ENCODE measurements at places on chromosomes 7 and 10.
A peak's percentile ranks its signal among the peaks of the same experiment; 100 is the strongest.

GRCh38 chr10:4294996-4295792 is 510.2 kb upstream of the KLF6 start:
- no peak for DNase-seq

GRCh38 chr7:953547-954327 is 743 bp downstream of the ADAP1 start:
- no peak for DNase-seq

GRCh38 chr10:3401491-3401938 is 228.9 kb upstream of the PITRM1 start:
- DNase-seq, result no peak

GRCh38 chr7:30428246-30429155 is 50.1 kb downstream of the NOD1 start:
- no peak for DNase-seq

DNA sequence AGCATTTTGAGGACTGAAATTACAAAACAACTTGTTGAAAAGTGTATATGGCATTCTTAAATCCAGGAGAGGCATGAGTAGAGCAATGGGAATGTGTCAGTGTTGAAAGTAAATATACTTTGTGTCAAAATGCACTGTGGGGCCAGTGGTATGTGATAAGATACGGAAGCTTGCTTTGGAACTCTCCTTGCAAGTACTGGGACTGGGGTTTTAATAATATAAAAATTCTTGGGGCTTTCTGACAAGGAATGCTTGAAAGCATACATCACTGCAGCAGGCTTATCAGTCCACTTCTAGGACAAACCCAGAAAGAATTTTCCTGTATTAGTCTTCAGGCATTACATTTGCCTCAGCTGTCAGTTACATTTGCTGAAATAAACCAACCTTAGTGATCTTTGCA is 472.8 kb upstream of the FZD8 start:
- DNase-seq, result no peak

- DNase-seq, result no peak
These were observed 228.3 kb upstream of the TPK1 start for GRCh38 chr7:145064114-145064513.

DNA sequence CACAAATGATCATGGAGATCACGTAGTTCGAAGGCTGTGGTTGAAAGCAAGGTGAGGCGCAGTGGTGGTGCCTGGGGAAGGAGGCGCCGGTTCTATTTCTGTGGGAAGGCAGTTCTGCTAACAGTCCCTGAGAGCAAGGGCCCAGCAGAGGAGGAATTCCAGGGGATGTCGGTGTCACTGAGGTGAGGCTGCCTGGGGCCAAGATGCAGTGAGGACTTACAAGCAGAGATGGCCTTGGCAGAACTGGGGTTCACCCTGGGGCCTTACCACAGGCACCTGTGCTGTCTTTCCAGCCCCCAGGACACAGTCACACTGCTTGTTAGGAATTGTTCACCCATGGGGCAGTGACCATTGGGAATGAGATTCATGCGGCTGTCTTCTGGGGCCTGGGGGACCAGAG is 26.7 kb downstream of the GBX1 start:
- DNase-seq, result no peak

DNA sequence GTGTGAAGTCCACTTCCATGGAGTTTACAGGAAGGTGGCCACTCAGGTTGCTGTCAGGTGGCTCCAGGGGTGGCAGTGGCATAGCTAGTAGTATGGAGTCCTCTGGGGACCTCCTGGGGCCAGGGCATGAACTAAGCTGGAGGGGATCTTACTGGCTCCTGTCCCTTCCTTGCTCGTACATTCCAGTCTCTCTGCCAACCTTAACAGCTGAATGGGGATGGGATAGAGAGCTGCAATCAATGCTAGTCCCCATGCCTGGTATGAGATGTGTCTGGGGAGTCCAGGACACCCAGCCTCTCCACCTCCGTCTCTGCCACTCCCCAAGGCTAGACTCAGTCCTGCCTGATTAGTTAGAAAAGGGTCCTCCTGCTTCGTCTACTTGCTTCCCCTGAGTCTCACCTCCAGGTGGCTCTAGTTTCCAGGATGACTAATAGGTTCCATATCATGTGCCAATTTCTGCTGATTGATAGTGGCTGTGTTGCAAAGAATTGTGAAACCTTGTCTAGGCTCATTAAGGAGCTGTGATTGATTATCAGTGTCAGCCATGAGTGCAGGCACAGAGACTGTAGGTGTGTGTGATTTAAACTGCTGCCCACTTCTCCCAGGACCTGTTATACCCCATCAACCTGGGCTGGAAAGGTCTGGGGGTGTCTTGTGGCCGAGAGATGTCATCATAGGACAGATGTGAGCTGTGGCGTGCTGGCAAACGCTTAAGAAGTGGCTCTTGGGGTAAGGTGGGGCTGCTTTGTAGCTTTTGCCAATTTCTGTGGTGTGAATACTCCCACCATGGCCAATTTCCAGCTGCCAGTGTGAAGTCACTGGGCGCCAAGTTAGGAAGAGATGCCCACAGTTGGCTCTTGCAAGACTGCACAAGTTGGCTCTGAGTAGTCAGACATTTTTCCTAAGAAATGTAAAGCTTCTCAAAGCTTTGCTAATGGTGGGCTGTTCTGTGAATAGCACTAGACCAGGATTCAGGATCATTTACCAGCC is 59.8 kb downstream of the COL13A1 start:
- DNase-seq, result no peak

DNA sequence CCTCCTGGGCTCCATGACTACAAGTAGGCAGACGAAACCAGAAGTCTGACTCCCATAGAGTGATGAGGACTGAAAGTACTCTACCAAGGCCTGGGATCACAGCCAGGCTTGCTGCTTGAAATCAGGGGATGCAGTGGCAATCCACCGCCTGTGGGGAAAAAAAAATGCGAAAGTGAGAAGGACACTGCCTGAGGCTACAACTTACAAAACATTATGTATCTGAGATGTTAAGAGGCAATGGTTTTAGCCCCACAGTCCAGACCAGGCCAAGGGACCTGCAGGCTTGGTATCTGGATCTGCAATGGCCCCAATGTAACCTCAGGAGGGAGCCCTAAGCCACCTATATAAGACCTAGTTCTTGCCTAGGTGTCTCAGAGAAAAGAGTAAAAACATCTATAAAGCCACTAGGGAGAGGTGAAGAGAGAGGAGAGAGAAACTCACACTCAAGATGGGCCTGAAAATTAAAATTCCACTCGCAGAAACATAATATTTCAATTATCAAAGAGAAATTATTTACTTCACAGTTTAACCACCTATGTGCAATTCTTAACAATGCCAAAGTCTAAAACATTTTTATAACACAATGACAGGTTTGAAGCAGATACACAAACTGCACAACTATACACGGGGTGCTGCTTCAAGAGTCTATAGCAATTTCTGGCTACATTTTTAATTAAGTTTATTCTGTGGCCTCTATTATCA is 13.9 kb downstream of the DNAJC1 start:
- DNase-seq, result peak; percentile 14

DNA sequence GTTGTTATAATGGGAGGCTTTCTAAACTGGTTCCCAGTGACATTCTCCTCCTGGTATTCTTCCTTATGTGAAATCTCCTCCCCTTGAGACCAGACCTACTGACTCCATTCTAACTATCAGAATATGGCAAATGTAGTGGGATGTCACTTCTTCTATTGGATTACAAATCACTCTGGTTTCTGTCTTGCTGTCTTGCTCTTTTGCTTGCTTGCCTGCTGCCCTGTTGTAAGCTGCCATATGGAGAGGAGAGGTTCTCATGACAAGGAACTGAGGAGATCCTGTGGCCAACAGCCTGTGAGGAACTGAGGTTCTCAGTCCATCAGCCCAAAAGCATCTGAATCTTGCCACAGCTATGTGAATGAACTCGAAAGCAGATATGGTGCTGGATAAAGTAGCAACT is 4.7 kb upstream of the NRCAM start:
- no peak for DNase-seq

- DNase-seq, result no peak
These were observed 61.0 kb downstream of the VTI1A start for GRCh38 chr10:112507988-112508387.

DNA sequence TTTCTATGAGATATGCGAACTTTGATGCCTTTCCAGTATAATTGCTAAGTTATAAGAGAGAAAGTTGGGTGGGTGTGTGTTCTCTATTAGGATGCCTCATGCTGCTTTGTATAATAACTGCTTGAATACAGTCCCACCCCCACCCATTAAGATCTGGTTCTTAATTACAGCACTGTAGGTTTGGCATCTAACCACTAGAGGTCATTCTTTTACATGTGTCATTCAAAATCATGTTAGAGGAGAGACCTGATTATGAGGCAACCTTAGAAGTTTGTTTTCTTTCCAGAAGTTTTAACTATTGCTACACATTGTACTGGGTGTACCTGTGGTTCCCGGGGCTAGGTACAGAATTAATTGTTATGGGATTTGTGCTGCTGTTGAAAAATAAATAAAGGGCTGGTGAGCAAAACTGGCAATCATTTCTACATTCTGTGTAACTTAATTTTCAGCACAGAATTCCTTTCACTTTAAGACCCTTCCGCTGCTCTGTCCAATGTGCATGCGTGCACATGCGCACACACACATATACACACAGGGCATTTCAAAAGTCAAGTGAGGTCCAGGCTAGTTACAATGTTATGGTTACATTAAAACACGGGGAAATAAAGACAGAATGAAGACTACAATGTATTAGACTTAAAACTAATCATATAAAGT is 1156.3 kb downstream of the SORCS3 start:
- DNase-seq, result no peak

- peak; percentile 61 for DNase-seq
These were observed 16.5 kb downstream of the AIFM2 start for GRCh38 chr10:70115948-70116682.

- no peak for DNase-seq
These were observed 38.1 kb downstream of the COL1A2 start for GRCh38 chr7:94432817-94433216.

- no peak for DNase-seq
These were observed 19.6 kb upstream of the MACC1 start for GRCh38 chr7:20236790-20237189.

GRCh38 chr10:122387572-122387971 is 13.1 kb downstream of the PLEKHA1 start:
- DNase-seq, result no peak

GRCh38 chr10:66777665-66778064 is 148.2 kb upstream of the LRRTM3 start:
- DNase-seq, result no peak

DNA sequence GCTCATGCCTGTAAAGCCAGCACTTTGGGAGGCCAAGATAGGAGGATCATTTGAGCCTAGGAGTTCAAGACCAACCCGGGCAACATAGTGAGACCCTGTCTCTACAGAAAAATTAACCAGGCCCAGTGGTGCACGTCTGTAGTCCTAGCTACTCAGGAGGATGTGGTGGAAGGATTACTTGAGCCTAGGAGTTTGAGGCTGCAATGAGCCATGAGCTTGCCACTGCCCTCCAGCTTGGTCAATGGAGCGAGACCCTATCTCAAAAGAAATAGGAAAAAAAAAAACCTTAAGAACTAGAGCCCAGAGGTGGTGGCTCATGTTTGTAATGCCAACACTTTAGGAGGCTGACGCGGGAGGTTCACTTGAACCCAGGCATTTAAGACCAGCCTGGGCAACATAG is 2.2 kb downstream of the STRA8 start:
- no peak for DNase-seq

- no peak for DNase-seq
These were observed 93.0 kb downstream of the ARHGAP22 start for GRCh38 chr10:48511875-48512231.

GRCh38 chr10:52578871-52579405 is 193.6 kb downstream of the MBL2 start:
- no peak for DNase-seq

- no peak for DNase-seq
These were observed 359.5 kb downstream of the PTEN start for GRCh38 chr10:88222881-88223280.

- DNase-seq, result no peak
These were observed 226.4 kb downstream of the AGMO start for GRCh38 chr7:15335390-15335789.

DNA sequence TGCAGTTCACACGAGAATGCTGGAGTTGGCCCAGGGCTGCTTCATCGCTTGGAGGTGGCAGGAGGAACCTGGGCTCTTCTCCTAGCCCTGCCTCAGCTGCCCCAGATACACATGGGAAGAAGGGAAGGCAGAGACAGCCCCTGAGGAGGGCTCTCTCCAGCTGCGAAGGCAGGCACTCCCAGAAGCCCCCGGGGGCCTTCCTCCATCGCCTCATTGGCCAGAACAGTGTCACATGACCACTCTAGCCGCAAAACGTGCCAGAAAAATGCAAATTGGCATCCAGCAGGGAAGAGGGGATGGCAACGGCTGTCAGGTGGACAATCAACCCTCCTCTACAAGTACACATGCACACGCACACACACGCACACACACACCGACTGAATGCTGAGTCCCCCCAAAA is 217.8 kb upstream of the FRMD4A start:
- DNase-seq, result no peak

- no peak for DNase-seq
These were observed 4.0 kb downstream of the CDCA7L start for GRCh38 chr7:21941611-21942141.

DNA sequence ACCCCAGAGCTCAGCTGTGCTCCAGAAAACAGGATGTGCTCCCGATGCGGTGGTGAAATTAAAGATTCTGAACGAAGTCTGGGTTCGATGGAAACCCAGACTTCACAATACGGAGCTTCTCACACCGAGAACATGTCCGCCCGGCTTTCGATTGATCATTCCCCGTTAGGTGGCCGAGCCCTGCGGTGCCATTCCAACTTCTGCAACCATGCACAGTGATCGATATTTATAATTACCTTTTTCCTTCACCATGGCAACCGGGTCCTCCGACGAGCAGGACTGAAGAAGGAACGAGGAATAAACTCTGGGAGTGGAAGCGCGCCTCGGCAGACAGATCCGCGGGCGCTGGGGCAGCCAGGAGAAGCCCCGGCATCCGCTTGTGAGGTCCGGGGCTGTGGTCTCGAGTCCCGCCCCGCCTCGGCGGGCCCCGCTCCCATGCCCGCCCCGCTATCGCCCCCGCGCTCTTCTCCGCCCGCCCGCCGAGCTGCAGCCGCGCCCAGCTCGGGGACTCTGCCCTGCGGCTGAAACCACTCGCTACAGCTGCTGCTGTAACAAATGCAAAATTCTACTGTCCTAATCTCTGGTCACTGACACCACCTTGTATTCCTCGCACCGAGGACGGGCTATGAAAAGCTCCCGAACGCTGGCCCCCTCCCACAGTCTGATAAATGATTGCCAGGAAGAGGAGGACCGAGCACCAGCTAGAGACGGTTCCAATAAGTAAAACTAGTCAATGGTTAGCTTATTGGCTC is 26.2 kb downstream of the ABLIM1 start:
- peak; percentile 9 for DNase-seq

All from activated gamma-delta T cell treated with Interleukin-2 at 50 U/mL for 16 hours (primary cell).